Right renal pelvis (tissue), 4 donors: ENCODE measurements at places on chromosomes 3 and 15.

- DNase-seq, result no peak
Measured at GRCh38 chr3:146895026-146895749, 290.0 kb upstream of the PLSCR5 start.

GRCh38 chr15:90959894-90960293, 5.2 kb downstream of the RCCD1 start:
- no peak for DNase-seq

DNA sequence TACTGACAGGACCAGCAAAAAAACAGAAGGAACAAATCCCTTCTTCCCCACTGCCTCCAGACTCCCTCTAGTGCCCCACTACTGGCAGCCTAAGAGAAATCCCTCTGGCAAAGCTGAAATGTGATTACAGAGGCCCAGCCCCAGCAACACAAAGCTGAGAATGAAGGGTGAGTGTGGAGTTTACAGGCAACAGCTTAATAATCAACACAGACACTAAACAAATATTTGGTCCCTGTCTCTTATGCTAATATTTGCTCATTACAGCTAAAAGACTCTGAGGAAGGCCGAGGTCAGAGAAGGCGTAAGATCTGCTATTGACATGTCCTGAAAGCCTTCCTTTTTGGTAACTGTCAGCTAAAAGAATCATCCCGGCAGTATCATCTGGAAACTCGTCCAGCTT, 308.5 kb upstream of the RASGRP1 start:
- DNase-seq, result no peak

GRCh38 chr15:57500979-57501576, 90.6 kb upstream of the MYZAP start:
- no peak for DNase-seq

- DNase-seq, result no peak
Measured at GRCh38 chr3:72227486-72228070, 442.6 kb upstream of the PROK2 start.
